ENCODE measurements at places on chromosomes 13 and 19.

DNA sequence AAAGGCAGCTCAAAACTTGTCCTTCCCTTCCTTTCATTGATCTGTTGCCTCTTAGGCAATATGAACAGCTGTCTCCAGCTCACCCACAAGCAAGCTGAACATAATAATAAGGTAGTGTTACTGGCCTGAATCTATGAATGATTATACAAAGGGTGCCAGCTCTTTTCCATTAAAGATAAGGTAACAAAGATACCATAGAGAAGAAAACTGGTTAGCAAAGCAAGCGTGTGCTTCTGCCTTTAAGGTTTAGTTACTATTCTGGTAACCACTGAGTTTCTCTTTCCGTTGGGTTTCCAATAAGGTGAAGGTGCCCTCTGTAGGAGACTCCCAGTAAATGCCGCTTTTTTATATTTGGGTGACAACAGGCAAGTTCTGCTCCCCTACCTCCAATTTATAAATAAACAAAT lies 12.1 kb upstream of the DACH1 start:
- DNase-seq: no peak

DNA sequence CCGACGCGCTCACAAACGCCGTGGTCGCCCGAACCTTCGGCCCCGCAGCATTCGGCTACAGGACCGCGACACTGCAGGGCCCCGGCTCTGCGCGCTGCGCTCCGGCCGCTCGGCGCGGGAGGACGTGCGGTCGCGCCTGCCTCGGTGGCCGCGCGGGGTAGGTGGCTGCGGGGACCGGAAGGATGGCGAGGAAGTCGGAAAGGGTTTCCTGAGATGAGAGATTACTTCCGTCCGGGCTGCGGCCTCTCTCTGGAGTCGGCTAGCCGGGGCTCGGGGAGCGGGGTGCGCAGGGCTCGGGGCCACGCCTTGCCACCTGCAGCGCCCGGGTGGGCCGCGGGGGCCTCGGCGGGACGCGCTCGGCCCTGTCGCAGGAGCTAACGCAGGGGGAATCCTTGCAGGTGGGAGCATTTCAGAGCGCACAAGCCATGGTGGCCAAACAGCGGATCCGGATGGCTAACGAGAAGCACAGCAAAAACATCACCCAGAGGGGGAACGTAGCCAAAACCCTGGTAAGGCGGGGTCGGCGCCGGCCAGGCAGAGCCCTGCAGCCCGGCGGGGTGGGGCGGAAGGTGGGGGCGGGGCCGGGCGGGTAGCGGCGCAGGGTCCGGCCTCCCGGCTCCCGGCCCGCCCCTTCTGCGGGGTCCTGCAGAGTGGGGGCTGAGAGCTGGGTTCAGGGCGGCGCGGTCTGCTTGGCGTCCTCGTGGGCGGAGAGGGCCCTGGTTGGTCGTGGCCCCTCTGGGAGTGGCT lies at the start of gene SERP2:
Gene SERP2, plus strand, starts transcription at position 224 of the 747 bp plus-strand sequence. Its CDS starts 202 bp downstream, at position 426.
- DNase-seq: no peak

DNA sequence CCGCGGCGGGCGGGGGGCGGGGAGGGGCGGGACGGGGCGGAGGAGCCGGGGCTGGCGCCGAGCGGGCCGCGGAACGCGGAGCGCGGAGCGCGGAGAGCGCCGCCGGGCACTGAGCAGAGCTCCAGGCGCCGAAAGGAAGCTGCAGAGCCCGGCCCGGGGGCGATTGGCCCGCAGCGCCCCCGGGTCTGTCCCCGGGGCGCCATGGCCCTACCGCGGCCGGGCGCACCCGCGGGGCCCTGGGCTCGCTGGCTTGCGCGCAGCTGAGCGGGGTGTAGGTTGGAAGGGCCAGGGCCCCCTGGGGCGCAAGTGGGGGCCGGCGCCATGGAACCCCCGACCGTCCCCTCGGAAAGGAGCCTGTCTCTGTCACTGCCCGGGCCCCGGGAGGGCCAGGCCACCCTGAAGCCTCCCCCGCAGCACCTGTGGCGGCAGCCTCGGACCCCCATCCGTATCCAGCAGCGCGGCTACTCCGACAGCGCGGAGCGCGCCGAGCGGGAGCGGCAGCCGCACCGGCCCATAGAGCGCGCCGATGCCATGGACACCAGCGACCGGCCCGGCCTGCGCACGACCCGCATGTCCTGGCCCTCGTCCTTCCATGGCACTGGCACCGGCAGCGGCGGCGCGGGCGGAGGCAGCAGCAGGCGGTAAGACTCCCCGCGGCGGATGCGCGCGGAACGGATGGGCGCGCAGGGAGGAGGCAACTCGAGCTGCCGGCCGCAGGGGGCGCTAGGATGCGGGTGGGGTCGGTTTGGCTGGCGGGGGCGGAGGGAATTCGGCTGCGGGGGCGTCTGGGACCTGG lies at the start of gene PDE4A:
Gene PDE4A, plus strand, starts transcription at position 95 of the 796 bp plus-strand sequence. Its CDS starts 227 bp downstream, at position 322.
- no peak for DNase-seq

DNA sequence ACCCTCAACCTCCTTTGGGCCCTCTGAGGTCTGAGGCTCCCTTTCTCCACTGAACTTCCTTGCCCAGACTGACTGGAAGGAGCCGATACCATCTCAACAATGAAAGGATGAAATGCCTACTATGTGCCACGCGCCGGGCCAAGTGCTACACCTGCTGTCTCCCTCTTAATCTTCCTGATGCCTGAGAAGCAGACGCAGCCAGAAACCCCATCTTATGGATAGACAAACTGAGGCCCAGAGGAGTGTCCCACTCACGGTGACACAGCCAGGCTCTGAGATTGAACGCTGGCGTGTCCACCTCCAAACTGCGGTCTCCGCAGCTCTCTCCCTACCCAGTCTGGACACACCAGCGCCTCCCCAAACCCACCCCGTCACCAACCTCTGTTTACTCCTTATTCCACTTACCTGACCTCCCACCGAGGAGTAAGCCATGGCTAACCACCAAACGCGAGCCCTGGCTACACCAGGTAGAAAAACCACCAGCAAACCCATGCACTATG lies 20.9 kb downstream of the MLLT1 start:
- DNase-seq: no peak

DNA sequence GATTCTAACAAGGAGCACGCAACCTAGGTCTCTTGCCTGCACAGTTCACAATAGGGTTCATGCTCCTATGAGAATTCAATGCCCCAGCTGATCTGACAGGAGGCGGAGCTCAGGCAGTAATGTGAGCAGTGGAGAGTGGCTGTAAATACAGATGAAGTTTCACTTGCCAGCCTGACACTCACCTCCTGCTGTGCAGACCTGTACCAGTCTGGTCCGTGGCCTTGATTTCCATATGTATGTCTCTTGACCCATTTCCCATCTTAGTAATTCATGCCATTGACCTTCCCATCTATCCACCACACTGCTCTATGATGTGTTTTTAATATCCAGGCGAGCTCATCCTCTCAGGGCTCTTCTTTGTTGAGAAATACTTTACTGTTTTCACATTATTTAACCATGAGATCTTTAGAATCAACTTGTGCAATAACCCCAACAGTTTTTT lies 95.2 kb downstream of the LRCH1 start:
- DNase-seq: no peak

GRCh38 chr19:51024924-51025323 lies 1.5 kb downstream of the KLK11 start:
- DNase-seq: no peak

DNA sequence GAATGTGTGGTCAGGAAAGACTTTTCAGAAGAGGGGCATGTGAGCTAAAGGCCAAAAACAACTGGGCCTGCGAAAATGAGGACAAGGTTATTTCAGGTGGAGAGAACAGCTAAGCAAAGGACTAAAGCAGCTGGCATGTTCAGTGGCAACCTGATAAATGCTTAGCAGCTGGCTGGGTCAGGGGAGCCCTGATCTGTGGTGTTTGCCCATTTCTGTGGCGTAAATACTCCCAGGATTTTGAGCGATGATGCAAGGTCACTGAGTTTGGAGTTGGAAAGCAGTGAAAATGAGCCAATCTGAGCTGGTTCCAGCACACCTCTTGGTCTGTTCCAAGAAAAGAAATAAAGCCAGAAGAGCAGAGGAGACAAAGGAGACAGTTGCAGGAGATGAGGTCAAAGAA lies 704.3 kb downstream of the UQCRFS1 start:
- DNase-seq: no peak

- DNase-seq: no peak
Measured at GRCh38 chr19:37077501-37077933, 716 bp upstream of the ZNF420 start.

GRCh38 chr13:112165712-112166111 lies 98.8 kb downstream of the SOX1 start:
- no peak for DNase-seq

DNA sequence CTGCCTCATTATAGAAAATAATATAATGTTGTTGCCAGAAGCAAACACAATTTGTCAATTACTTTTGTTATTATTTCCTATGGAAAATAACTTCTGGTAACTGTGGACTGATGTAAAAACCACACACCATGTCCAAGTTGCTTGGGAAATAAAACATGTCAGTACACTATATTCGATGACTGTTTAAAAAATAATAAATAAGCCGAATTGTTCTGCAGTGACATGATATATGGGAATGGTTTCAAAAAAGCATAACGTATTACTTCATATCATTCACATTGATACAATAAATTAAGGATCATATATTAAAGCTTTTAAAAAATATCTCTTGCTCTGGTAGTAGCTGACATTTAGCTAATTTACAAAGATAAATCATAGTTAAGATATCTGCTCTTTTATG lies 2062.1 kb downstream of the PCDH9 start:
- no peak for DNase-seq

DNA sequence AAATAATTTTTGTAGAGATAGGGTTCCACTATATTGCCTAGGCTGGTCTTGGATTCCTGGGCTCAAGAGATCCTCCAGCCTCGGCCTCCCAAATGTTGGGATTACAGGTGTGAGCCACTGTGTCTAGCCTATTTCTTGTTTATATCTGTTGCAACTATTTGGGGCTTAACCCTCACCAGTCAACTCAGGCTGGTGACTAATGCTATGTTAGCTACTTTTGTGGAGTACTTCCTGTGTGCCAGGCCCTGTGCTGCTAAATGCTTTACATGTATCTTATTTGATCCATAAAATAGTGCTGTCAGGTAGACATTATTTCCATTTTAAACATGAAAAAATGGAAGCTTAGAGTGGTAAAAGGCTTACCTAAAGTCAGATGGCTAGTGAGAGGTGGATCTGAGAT lies 13.8 kb downstream of the CEACAM1 start:
- no peak for DNase-seq

DNA sequence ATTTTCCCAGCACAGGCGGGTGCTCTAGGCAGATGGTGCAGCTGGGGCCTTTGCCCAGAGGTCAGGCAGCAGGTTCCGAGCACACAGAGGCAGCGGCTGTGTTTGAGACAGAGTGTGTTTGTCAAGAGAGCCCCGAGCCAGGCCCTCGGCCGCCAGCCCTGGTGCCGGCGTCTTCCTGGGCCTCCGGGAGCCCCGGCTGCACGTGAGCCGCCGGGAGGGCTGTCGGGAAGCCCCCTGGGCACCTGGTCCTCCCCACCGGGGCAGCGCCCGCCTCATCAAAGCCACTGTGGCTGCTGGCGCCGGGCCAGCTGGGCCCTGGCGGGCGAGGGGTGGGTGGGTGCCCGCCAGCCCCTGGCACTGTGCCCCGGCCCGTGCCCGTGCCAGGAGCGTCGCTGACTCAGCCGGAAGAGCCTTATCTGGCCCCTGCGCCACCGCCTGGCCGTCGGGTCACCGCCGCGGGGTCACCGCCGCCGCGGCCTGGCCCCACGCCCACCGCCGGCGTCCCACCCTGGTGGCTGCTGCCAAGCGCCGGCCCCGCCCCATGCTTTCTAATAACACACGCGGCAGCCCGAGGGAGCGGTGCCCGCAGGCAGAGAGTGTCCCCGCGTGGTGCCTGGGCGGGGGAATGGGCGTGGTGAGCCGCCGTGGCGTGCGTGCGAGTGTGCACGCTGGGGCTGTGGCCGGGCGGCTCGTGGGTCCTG lies 14.9 kb downstream of the ARID3A start:
- DNase-seq: no peak

DNA sequence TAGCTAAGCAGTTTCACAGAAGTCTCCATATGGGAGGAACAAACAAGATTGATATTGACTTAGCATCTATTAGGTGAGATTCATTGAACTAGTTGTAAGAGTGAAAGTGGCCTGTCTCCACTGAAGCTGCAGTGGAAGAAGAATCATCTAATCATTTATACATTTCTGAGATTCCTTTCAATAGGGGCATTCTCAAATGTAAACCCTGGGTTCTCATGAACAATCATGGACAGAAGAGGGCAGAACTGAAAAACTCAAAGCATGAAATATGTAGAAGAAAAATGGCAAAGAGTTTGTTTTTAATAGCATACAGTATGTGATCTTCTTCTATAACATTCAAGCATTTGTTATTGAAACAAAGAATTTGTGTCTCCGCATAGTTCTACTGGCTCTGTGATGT lies 17.6 kb upstream of the POSTN start:
- DNase-seq: no peak

DNA sequence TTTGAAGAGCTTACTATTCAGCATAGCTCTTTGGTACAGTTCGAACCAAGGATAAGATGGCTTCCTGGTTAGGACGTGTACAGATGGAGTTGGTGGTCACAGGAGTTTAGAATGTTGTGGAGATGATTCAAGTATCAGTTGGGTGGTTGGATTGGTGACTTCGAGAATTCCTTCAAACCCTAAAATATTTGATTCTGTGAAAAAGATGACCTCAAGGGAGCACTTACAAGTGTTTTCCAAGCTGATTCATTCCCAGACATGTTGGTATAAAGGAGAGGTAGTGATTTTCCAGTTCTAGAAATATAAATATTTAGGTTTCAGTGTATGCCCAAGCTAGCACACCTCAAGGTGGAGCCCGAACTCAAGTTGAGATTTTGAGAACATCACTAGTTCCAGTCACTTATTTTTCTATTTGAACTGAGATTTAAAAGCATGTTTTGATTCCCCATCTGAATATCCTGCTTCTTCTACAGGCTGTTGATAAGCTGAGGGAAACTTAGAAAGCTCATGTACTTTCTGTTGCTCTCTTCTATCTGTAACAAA lies 306.1 kb downstream of the DCT start:
- no peak for DNase-seq

DNA sequence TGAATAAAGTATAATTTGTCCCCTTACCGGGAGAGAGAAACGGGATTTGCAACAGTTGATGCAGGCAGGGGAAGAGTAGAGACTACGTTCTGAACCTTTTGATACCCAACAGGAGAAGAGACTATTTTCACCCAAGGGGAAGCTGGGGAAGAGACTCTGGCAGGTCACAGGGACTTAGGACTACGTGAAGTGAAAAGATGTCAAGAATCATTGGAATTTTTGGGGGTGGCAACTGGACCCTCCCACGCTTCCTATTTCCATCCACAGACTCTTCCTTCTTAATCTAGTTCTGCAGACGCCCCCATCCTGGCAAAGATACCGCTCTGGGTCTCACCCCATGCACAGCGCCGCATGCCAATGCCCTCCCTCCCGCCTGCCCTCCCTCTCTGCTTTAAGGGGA lies 13.8 kb downstream of the CABP5 start:
- DNase-seq: no peak
